ENCODE measurements at places on chromosomes 7 and 10.

GRCh38 chr7:30162622-30163124 lies 27.9 kb downstream of the MTURN start:
- peak; percentile 59 for DNase-seq

DNA sequence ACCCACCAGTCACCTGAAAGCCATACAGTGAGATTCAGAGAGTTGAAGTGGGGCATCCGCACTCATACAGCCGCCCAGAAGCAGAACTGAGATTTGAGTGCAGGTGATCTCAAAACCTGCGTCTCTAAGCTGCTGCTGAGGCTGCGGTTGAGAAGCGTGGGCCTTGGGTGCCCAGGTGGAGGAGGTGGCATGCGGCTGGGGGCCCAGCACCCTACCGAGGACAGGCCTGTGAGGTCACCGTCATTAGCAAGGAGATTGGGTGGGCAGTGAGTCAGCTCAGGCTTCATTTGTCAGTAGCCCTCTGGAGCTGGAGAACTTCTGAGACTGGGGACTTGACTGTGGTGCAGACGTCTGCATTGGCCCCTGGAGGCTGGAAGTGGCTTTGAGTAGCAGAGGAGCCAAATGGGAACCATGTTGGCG lies 29.8 kb downstream of the ZMIZ1 start:
- DNase-seq: no peak

DNA sequence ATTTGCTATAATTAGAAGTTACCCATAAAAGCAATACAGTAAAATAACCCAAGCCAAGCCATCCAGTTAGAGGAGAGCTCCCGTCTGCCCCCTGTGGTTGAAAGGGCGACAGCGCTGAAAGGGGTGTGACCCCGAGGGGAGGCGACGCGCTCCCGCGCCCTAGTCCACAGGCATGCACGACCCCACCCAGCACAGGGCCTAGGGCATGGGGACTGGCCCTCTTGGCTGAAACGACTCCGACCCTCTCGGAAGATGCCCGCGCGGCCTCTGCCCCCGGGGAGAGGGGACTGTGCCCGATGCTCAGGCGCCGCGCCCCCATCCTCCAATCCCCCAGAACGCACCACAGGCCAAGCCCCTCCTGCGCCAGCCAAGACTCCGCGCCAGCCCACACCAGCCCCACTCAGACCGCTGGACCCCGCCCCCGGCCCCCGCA lies 64.0 kb downstream of the CSGALNACT2 start:
- DNase-seq: no peak

DNA sequence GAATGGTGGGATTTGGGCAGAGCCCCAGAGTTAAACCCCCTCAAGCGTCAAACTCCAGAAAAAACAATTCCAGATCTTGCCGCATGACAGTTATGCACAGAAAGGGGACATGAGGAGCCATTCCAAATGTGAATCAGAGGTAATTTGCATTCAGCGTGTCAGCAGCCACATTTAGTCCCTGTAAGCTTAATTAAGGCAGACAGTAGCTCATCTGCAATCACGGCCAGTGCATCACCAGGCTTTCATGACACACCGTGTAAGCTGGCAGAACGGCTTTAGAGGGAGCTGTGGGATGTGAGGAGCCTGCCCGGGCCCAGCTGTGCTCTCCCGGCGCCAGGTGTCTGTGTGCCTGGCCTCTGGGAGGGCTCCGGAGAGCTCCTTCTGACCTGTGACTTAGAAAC lies 18.7 kb upstream of the PRKAG2 start:
- no peak for DNase-seq

GRCh38 chr7:71694665-71695064 lies 562.7 kb downstream of the GALNT17 start:
- DNase-seq: no peak

- DNase-seq: no peak
These were observed 86.5 kb downstream of the HIPK2 start for GRCh38 chr7:139691253-139691781.

DNA sequence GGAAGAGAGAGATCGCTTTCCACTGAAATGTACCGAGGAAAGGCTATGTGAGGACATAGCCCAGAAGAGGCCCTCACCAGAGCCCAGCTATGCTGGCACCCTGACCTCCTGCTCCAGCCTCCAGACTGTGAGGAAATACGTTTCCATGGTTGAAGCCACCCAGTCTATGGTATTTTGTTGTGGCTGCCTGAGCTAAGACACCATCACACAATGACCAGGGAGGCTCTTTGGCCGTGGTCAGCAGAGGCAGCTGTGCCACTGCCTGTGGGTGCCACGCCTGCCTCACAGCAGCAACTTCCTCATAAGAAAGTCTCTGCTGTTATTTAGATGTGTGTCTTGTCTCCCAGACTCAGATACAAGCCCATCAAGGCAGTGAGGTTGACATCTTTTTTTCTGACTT lies 182.7 kb upstream of the PLXNA4 start:
- DNase-seq: no peak

DNA sequence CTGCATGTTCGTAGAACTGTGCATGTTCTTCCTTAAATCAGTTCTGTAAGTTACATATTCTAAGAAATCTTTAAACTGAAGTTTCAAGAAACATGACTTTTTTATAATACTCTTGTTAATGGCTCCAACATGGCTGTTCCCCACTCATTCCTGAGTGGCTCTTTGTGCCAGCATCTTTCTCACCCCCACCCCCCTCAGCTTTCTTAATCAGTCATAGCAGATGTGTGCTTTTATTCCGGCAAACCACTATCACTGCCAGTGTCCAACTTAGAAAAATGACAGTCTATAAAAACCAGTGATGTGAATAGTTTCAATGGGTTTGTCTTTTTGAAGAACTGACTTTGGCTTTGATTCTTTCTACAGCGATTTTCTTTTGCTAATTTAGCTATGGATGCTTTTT lies 37.6 kb downstream of the PITRM1 start:
- no peak for DNase-seq

DNA sequence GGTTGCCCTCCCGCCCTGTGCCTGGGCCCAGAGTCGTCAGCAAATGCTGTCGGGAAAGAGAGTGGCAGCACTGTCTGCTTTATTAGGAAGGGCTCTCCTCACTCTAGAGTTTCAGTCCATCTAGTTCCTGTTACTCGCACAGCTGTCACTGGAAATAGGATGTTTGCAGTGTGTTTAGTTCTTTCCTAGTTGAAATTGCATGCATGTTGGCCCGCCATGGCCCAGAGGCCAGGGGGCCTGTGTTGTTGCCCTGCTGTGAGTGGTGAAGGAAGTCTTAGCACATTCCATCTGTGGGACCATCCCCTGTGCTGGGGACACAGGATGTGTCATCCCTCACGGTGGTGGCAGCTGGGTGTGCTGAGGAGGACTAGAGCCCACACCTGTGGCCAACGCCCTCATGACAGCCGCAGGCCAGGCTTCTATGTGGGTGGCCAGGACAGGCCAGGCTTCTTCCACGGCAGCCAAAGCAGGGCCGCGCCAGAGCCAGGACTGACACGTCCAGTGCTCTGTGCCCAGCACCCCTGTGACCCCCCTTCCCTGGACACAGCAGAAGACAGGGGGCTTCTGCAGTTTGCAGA lies 45.4 kb downstream of the ZNF467 start:
- no peak for DNase-seq

GRCh38 chr7:152574892-152575548 lies 100.9 kb downstream of the XRCC2 start:
- no peak for DNase-seq

- DNase-seq: no peak
These were observed 14.4 kb upstream of the WASL start for GRCh38 chr7:123763191-123763661.

- DNase-seq: no peak
These were observed 31.4 kb upstream of the FAM133B start for GRCh38 chr7:92621561-92622023.

- no peak for DNase-seq
These were observed 32.8 kb downstream of the NOD1 start for GRCh38 chr7:30445770-30446169.

DNA sequence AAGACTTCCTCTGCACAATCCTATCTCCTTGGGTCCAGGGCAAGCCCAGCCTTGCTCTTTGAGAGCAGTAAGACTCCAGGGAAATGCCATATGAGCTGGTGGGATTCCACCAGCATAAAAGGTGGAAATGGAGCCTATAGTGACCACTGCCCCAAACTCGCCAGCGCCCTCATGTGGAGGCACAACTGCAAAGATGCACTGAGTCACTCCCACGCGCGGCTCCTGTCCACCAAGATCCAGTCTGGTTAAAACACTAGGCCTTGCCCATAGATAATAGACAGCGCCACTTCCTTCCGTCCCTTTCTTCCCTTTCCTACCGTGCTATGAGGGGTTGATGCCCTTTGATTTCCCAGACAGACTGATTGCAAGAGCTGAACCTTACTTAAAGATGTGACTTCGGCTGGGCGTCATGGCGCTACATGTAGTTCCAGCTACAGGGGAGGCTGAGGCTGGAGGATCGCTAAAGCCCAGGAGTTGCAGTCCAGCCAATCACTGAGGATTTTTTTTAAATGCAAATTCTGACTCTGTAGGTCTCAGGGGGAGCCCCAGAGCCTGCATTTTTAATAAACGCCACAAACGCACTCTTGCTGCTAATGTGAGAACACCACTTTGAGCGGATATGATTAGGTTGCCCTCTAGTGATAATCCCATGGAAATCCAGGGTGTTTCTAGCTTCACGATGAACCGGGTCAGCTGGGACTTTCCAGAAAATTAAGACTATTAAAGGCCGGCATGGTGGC lies 136.5 kb downstream of the EPC1 start:
- DNase-seq: peak; percentile 82

Data from HTR-8/SVneo (cell line).